ENCODE measurements at places on chromosomes 3 and 15.

DNA sequence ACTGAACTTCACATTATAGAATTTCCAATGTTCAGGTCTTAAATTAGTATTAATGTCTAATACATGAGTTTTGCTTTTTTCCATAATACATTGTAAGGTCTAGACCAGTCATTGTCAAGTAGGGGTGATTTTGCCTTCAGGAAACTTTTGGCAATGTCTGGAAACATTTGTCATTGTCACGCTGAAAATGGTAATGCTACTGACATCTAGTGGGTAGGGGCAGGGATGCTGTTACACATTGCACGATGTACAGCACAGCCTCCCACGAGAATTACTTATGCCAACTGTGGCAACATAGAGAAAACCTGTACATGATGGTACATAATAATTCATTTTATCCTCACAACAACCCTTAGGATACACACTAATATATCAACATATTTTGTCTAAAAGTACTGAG is 384.1 kb downstream of the CADM2 start:
- DNase-seq = peak; percentile 9

DNA sequence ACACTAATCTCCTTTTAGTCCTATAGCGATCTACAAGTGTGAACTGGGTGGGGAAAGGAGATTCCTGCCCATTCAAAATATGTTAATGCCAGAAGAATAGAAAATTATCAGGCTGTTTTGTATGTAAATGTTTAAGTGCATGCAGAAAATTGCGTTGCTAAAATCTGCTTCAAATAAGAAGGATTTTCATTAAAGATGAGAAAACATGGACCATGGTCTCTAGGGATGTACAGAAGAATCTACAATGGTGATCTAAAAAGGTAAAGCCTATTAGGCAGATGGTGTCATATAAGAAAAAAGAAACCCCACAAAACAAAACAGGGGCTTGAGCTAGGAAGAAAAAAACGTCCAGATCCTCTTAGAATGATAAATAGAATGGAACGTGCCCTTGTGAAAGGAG is 287.5 kb upstream of the ROBO1 start:
- DNase-seq = no peak

GRCh38 chr15:41880156-41880877 is 13.5 kb downstream of the SPTBN5 start:
- no peak for DNase-seq

GRCh38 chr3:114711321-114711886 is 417.6 kb downstream of the TIGIT start:
- no peak for DNase-seq

DNA sequence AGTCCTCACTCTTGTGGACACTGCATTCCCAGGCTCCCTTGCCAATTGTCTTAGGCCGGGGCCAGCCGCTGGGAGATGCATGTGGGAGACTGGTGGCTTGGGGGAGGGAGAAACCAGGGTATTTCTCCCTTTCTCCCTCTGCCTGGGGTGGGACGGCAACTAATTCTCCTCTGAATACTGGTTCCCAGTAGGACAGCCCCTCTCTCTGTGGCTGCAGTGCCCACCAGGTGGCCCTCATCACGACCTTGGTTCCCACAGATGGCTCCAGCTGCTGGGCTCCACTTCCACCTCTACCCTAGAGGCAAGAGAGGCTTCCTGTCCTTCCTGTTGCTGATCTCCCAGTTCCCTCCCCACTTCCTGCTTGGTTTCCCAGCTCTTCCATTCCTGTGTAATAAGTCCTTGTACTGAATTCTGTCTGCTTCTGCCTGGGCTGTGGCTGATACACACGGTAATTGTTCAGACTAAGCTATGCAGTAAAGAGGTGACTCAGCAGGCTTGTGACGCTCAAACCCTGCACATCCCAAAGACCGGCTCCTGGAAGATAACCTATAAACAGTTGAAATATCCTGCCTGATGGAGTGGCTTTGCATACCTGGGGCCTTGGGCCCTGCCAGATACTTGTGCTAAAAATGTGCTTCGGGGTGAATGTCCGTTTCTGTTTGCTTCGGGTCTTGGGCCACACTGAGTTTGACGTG is 20.4 kb upstream of the COPG1 start:
- peak; percentile 93 for DNase-seq
